ENCODE measurements at places on chromosomes 7 and 10.

DNA sequence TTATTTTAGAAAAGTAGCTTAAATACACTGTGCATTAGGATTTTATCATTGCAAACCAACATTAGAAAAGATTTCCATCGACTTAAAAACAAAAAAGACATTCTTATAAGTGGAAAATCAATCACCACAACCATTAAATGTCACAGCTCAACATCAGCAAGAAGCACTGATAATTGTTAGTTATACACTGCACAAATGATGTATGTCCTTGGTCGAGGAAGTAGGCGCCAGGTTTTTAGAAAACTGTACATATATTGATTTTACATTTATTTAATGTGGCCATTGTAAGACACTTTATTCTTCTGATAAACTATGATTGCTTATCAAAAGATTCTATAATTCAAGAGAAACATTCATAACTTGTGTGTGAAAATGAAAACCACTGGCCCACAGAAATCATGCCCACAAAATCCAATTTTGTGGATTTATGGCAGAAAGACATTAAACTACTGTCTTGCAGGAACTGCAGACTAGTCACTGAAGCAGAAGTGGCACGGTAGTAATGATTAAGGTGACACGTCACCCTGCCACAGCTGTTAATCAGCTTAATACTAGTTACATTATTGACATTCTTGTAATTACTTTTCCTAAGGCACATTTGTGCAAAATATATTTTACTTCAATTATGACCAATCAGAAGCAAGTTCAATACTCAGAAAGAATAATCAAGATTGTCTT is 79.4 kb downstream of the VPS41 start:
- no peak for DNase-seq

- no peak for DNase-seq
Observed at GRCh38 chr7:38520741-38521140, 110.4 kb downstream of the AMPH start.

DNA sequence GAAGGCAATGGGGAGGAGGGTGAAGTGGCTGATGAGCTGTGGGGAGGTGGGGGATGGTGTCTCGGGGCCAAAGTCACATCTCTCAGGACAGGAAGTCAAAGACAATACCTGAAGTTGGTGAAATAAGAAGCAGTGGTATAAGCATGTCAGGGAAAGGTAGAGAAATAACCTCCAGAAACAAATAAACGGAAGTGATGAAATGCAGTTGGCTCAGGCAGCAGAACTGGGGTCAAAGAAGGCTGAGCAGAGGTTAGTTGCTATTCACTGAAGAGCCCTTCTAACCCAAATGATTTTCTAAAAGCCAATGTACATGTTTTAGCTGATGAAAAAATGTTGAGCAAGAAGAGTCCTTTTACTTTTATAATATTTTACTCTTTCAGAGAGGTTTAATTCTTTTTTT is 78.6 kb upstream of the ADRB1 start:
- no peak for DNase-seq

DNA sequence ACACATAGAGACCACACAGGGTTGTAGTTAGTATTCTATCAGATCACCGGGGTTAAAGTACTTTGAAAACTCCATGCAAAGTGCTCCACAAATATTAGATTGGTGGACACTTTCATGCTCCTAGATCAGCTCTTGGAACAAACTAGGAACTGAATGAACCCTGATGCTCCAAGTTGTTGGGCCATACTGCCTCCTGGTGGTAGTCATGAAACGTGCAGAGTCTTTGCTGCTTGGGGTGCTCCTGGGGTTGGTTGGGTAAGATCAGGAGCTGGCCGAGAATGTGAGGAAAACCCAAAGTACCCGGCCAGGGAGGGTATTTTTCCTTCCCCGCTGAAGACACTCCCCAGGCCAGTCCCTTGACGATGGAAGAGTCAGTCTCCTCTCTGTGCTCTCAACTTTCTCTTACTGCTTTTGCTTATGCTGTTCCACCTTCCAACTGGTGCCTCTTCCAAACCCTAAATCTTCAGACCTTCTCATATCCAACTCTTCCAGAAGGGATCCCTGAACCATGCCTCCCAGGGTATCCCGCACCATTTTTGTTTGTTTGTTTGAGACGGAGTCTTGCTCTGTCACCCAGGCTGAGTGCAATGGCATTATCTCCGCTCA is 918 bp upstream of the RPEL1 start:
- peak; percentile 74 for DNase-seq

- no peak for DNase-seq
Observed at GRCh38 chr10:43153901-43154300, 15.7 kb downstream of the CSGALNACT2 start.

GRCh38 chr7:75861636-75862035 is 17.2 kb upstream of the RHBDD2 start:
- DNase-seq, result no peak

DNA sequence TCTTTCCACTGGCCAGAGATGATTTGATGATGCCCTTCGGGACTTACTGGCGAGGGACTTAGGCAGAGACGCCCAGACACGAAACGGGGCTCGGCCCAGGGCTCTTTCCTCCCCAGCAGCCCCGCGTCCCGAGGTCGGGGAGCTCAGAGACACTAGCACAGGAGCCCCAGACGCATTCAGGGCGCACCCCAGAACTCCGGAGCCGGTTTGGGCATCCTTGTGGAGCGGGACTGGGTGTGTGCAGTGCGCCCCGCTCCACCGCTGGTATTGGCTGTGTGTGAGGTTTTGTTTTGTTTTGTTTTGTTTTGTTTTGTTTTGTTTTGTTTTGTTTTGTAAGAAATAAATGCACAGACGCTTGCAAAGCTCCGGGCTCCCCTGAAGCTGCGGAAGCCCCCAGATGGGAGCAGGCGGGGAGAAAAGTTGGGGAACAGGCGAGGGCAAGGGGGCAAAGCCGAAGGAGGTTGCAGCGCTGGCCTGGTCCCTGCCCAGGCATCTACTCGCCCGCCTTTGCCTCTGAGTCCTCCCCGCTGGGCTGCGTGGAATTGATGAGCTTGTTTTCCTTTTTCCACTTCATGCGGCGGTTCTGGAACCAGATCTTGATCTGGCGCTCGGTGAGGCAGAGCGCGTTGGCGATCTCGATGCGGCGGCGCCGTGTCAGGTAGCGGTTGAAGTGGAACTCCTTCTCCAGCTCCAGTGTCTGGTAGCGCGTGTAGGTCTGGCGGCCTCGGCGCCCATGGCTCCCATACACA is 1.9 kb upstream of the HOXA5 start:
- no peak for DNase-seq

- no peak for DNase-seq
Observed at GRCh38 chr7:79529881-79530235, 76.4 kb upstream of the MAGI2 start.

- peak; percentile 83 for DNase-seq
Observed at GRCh38 chr10:73931767-73932619, 21.1 kb downstream of the PLAU start.

DNA sequence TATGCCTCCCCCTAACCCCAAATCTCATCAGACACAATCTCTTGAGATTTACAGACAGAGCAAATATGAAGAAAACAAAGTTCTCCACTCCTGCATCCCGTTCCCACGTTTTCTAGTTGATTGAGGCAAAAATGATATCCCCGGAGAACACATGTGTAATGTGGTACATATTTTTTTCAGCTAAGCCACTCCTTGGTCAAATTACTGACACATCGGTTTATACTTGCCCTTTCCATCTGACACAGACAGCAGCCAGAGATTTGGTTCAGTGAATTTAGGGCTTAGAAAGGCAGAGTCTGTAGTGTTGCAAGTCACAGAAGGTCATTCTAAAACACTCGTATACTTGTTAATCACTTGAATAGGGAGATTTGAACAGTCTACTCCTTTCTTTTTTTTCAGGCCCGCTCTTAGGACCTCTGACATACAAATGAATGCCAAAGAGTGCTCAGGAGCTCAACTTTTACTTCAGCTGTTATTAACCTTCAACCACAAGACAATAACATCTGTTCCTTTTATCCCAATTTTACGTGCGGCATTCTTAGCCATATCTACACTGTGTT is 1.8 kb upstream of the DDX50 start:
- DNase-seq, result no peak
